Right hindlimb (tissue), 1 donor: ENCODE measurements at places on chromosomes 12 and 14.

GRCh38 chr14:54650331-54650958 is 83.5 kb downstream of the SAMD4A start:
- DNase-seq: peak; percentile 69

GRCh38 chr12:105032703-105033357 is 46.7 kb downstream of the NOPCHAP1 start:
- DNase-seq: no peak

- DNase-seq: no peak
These were observed 252.8 kb downstream of the TMEM117 start for GRCh38 chr12:44088647-44089046.

- DNase-seq: no peak
These were observed 63.0 kb upstream of the BTG1 start for GRCh38 chr12:92208613-92209121.

- no peak for DNase-seq
These were observed 153.8 kb downstream of the LRIG3 start for GRCh38 chr12:58766513-58766870.

DNA sequence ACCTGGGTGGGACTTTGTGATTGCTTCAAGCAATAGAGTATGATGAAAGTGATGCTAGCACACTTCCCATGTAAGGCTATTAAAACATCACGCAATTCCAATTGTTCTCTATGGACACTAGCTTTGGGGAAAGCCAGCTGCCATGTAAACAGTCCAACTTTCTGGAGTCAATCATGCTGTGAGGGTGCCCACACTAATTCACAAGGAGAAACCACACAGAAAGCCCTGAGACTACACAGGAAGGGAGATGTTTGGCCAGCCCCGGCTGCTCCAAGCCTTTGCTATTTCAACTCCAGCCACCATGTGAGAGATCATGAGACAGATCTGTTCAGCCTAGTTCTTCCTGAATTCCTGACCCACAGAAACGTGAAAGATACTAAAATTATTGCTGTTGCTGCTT is 96.3 kb downstream of the ST8SIA1 start:
- DNase-seq: no peak

GRCh38 chr12:66600903-66601302 is 78.0 kb downstream of the GRIP1 start:
- DNase-seq: no peak

DNA sequence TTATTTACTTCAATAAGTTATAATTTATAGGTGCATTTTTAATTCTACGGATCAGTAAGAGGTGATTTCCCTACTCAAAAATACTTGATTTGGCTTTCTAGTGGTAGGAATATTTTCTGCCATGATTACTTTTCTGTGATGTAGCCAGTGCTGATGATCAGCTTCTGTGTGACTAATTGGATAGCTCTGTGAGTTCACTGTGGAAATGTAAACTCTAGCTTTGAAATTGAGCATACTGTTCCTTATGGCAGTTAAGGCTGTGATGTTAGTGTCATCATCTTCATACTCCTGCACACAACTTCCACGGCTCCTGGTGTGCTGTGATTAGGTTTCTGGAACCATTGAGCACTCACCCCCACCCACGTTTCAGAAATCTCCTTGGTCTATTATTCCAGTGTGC is 48.2 kb downstream of the PLEKHA5 start:
- DNase-seq: no peak

- DNase-seq: no peak
These were observed 341.7 kb downstream of the DPF3 start for GRCh38 chr14:72552236-72552635.

GRCh38 chr14:83491091-83491490 is 1957.4 kb upstream of the SEL1L start:
- no peak for DNase-seq

- DNase-seq: no peak
These were observed 89.5 kb upstream of the BCL2L14 start for GRCh38 chr12:11981121-11981733.

GRCh38 chr12:115609347-115609746 is 668.1 kb downstream of the MED13L start:
- DNase-seq: no peak

DNA sequence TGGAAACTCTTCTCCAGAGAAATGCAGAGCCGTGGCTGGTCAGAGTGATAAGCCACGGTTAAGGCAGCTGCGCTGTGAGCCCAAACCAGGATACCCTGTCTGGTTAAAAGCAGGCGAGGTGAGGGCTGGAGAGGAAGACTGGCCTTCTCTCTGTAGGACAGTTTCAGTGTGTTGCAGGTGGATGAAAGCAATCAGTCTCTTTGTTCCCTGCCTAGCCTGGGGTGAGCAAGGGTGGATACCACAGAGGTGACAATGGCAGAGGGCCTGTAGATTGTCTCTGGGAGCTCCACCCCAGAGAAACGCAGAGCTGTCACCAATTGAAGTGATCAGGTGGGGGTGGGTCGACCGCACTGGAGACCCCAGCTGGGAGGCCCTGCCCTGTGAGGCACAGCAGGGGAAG is 621.9 kb downstream of the LRFN5 start:
- DNase-seq: no peak

DNA sequence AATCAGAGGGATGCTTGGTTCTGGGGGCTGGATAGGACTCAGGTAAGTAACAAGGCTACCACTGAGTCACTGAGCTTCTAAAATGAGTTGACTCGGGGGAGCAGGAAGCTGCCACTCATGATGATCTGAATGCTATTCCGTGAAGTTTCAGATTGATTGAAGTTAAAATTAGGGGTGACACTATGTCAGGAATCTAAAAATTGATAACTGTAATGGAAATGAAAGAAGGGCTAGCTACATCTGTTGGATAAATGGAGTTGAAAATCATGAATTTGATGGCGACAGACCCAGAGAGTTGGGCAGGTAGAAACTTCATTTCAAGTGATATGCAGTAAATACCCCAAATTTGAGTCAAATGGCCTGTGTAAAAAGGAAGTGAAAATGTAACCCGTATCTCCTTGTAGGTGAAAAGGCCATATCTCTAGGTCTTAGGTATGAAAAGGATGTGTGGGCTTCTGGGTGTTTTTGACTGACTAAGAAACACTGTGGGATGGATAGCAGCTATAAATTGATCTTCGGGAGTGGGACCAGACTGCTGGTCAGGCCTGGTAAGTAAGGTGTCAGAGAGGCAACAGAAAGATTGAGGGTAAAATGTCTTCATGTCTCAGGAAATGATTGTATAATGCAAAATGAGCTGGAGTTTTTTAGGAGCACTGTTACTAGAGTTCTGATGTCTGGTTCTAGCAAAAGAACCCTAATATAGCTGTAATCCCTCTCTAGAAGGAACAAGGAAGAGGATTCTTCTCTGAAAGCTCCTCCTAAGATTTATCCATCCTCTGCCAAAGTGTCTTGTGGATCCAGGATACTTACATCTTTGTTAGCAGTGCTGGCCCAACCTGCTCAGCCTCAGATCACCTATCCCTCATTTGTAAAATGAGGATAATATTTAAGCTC is 57.3 kb downstream of the DAD1 start:
- DNase-seq: no peak

DNA sequence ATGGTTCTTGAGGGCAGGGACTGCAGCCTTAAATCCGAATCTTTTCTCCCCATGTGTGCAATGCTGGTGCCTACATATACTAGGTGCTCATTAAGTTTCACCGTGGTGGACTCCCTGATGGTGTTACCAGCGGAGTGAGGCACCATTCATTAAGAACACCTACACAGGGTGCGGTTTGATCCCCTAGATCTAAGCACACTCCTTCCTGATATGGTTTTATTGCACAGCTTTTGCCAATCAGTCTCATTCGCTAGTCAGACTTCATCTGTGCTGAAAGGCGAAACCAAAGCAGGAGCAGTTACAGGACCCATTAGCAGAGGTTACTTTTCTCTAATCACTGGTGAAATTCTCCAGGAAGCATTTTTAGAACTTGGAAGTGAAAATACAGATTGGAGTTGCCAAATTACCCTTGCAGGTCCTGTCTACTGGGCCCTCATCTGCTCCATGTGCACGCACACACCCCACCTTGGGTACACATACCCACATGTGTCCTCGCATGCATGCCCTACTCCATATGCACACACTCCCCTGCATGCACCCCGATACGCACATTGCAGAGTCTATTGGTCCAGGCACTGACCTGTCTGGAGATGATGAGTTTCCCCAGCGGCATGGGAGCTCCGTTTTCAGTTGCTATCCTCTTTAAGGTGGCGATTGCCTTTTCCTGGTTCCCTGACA is 58.5 kb downstream of the DAO start:
- DNase-seq: no peak
